ENCODE measurements at places on chromosomes 13 and 19.

GRCh38 chr13:44364345-44365000, 9.2 kb upstream of the SERP2 start:
- DNase-seq = no peak

DNA sequence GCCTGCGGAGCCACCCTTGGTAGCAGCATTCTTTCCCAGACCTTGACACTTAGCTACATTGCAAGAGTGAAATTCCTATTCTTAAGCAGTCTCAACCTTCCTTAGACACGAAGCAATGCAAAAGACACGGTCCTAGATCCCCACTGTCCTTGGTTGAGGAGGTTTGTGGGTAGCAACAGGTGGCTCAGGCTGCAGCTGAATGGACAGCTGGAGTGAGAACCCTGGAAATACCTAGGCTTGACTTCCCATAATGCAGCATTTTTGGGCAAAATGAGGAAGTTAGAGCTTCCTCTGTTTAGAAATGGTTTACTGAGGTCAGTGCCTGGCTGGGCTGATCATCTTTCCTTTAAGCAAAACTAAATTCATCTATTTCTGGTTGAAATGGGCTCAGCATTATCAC, 296.6 kb downstream of the RFC3 start:
- no peak for DNase-seq

GRCh38 chr19:56710437-56710836, 38.9 kb upstream of the ZNF835 start:
- DNase-seq = no peak

GRCh38 chr19:50147462-50148423, 15.3 kb downstream of the IZUMO2 start:
- peak; percentile 53 for DNase-seq

GRCh38 chr13:37342205-37342604, 236.7 kb upstream of the CSNK1A1L start:
- DNase-seq = no peak

GRCh38 chr13:110245416-110245899, 61.5 kb downstream of the COL4A1 start:
- no peak for DNase-seq

- DNase-seq = no peak
Observed at GRCh38 chr13:106774621-106775020, 206.7 kb upstream of the ARGLU1 start.

DNA sequence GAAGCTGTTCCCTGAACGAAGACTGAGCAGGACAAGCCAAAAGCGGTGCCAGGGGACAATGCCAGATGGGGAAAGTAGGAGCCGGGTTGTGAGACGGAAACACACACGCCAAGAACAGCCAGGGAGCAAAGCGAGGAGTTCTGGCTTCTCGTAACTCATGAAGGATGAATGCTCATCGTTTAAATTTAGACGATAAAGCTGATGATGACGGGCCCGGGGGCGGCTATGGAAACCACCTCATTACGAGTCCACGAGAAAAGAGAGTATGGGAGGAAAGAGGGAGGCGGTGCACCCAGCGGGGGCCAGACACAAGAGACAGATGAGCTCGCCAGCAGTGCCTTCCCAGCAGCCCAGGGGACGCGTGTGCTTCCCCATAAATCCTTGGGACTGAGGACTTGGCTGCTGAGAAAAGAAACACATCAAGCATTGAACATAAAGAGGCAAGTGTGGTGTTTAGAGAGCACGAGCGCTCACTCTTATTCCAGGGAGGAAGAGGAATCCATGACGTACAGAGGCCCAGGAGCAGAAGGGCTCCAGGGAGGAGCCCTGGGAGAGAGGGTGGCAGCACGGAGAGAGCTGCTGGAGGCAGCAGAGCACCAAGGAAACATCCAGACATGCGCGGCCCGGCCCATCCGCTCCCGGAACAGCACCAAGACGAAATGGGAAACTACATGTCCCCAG, 70.7 kb downstream of the EPS15L1 start:
- no peak for DNase-seq

GRCh38 chr13:43884222-43884621, 4.5 kb downstream of the LACC1 start:
- no peak for DNase-seq

DNA sequence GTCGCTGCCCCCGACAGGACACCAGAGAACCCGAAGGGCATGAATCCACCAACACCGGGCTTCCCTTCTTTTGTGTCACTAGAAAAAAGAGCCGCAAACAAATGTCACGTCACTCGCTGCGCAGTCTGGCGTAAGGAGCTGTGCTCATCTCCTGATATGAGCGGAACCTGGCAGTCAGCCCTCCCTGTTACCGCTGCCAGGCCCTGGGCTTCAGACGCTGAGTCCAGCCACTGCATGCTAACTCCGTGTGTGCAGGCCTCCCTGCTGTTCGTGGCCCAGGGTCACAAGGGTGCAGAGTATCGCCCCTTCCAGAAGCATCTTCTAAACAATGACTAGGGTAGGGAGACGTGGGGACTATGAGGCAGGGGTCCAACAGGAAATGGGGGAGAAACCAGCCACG, 71.3 kb downstream of the SLC7A1 start:
- no peak for DNase-seq

DNA sequence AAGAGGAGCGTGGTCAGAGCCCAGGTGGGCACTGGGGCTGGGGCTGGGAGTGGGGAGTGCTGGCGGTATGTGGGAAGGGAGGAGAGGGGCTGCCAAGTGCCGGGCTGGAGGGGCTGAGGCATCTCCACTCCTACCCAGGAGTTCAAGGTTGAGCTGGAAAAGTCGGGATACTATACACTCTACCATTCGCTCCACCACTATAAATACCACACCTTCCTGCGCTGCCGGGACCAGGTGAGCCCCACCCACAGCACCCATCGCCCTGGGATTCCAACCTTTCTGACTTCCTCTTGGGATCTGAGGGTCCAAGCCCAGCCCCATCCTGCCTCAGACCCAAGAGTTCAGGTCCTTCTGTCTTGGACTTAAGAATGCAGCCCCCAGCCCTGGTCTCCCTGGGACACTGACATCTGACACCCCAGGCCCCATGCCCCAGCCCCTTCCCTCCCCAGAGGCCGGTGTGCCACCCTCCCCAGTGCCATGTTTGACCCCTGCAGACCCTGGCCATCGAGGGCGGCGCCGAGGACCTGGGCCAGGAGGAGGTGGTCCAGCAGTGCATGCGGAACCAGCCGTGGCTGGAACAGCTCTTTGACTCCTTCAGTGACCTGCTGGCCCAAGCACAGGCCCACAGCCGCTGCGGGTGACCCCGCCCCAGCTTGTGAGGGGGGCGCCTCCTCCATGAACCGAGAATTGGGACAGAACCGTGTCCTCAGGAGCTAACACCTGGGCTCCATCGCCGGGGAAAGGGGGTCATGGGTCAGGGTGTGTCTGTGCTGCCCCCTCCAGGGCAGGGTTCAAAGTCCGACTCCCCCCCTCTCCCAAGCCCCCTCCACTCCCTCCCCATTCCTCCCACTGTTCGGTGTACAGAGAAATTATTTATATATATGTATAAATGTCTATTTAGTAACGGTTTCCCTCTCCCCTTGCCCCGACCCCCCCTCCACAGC, 14.7 kb downstream of the RRAS start:
- DNase-seq = no peak
